Stimulated activated CD8-positive, alpha-beta memory T cell treated with anti-CD3 and anti-CD28 coated beads, Interleukin-7, amount 100 ng/mL, for 1 hour (primary cell): ENCODE measurements at places on chromosomes 4 and X.

GRCh38 chrX:153474718-153475117, 4.3 kb upstream of the HAUS7 start:
- DNase-seq, result peak; percentile 17

- no peak for DNase-seq
Observed at GRCh38 chr4:4645743-4646142, 103.9 kb upstream of the STX18 start.

DNA sequence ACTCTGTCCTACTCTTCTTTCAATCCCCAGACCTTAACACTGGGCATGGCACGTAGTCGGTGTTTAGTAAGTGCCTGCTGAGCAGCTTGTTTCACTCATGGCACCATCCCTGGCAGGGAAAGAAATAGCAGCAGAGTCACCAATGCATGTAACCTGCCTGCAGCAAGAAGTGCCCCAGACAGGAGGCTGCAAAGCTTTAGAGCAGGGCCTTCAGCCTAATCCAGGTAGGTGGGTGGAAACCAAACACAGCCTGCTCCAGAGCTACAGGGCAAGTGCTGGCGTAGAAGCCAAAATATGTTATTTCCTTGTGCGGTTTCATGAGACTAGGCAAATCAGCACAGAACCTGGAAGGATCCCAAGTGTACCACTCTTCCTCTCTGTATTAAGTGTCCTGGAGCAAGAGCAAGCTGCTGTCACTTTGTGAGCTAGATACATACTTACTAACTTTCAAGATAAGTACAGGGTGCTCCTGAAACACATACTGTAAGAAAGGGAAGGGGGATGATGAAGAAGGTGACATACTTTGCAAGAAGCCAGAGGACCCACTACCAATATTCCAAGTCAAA, 5.5 kb downstream of the PROM1 start:
- DNase-seq, result no peak

DNA sequence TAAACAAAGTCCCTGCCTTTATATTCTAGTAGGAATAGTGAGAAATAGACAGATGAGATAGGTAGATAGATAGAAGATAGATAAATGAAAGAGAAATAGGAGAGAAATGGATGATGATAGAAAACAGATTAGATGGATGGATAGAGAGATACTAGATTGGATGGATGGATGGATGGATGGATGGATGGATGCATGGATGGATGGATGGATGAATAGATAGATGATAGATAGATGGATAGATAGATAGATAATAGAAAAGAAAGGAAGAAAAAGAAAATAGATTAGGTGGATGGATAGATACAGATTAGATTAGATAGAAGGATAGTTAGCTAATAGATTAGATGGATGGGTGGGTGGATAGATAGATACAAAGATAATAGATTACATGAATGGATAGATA, 33.2 kb upstream of the WDR17 start:
- DNase-seq, result no peak
